ENCODE measurements at places on chromosomes 4 and X.

DNA sequence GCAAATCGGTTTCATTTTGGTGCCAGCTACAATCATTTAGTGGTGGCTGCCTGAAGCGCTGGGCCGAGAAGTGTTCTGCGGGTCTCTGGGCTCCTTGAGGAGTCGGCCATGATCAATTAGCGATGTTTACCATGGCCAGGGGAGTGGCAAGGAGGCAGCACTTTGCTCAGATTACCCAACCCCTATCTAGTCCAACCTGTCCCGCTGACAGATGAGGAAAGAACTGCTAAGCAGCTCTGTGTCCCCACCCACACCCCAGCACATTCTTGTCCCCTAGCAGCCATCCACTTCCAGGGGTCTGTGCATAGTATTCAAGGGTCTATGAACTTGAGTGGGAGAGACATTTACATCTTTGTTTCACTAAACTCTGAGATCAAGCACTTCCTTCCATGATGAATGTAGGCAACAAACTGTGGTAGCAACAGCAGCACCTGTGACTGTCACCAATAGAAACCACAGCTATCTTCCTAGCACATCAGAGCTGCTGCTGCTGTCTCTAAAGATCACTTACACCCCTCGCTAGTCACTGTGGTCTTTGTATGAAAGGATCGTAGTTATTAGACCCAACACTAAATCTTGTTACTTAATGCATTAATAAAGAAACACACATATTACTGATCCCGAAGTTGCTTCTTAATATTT is 331.6 kb downstream of the BCOR start:
- no peaks in the 10 kb centered on the region for H3K36me3 ChIP-seq
- H3K27ac ChIP-seq = no peak overlapping the region
- peaks cover 4% of the 10 kb centered on the region for H3K4me1 ChIP-seq
- no peak for DNase-seq
- no peak overlapping the region for H3K4me3 ChIP-seq

DNA sequence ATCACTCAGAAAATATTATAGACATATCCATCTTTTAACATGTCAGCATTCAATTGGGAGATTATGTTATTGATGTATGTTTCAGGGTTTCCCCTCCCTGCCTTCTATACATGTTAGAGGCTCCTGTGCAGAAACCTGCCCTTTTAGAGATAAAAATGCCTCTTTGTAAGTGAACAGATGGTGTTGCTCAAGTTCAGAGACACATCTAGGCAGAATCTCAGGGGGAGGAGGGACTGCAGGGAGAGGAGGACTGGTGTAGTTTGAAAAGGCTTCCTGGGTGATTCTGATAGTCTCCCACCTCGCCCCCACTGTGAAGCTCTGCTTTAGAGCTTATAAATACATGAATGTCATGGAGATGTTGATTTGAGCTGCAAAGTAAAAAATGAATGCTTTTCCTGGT is 12.0 kb upstream of the UNC5C start:
- no peaks in the 10 kb centered on the region for H3K27me3 ChIP-seq
- H3K4me1 ChIP-seq = no peaks in the 10 kb centered on the region
- DNase-seq = no peak
- H3K4me3 ChIP-seq = no peak overlapping the region
- H3K36me3 ChIP-seq = no peaks in the 10 kb centered on the region
- H3K27ac ChIP-seq = no peak overlapping the region

- no peaks in the 10 kb centered on the region for H3K36me3 ChIP-seq
- no peak for DNase-seq
- no peaks in the 10 kb centered on the region for H3K27me3 ChIP-seq
- no peak overlapping the region for H3K27ac ChIP-seq
- no peak overlapping the region for H3K4me3 ChIP-seq
Measured at GRCh38 chrX:78066110-78066509, 37.9 kb upstream of the PGK1 start.

GRCh38 chrX:148633218-148633908 is 132.9 kb downstream of the AFF2 start:
- no peaks in the 10 kb centered on the region for H3K27me3 ChIP-seq
- H3K36me3 ChIP-seq = no peaks in the 10 kb centered on the region
- DNase-seq = no peak
- no peaks in the 10 kb centered on the region for H3K4me1 ChIP-seq

- no peaks in the 10 kb centered on the region for H3K27me3 ChIP-seq
- H3K4me3 ChIP-seq = no peak overlapping the region
- no peaks in the 10 kb centered on the region for H3K36me3 ChIP-seq
- no peak overlapping the region for H3K27ac ChIP-seq
- no peaks in the 10 kb centered on the region for H3K4me1 ChIP-seq
- DNase-seq = no peak
Measured at GRCh38 chr4:114999880-115000279, 113.5 kb downstream of the NDST4 start.

DNA sequence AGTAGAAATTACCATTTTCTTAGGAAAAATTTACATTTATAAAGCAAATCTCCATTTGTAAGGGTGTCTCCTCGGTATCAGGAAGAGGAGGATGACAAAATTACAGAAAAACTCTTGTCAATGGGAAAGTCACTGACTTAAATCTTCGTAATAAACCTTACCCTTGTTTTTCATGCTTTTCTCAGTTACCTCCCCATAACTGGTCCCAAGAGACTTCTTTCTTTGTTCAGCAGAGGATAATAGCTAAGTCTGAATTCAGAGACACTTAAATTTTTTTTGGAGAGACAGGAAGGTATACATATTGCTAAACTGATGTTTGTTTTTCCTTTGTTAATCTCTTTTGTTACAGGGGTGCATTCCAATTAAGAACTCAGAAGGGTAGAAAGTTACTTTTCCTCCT is 125.5 kb upstream of the JADE1 start:
- no peaks in the 10 kb centered on the region for H3K27me3 ChIP-seq
- no peak overlapping the region for H3K27ac ChIP-seq

GRCh38 chr4:57668621-57669020 is 558.4 kb upstream of the IGFBP7 start:
- no peak for DNase-seq
- H3K4me1 ChIP-seq = peaks cover 3% of the 10 kb centered on the region
- no peaks in the 10 kb centered on the region for H3K27me3 ChIP-seq
- H3K4me3 ChIP-seq = no peak overlapping the region
- no peak overlapping the region for H3K27ac ChIP-seq
- H3K36me3 ChIP-seq = no peaks in the 10 kb centered on the region

DNA sequence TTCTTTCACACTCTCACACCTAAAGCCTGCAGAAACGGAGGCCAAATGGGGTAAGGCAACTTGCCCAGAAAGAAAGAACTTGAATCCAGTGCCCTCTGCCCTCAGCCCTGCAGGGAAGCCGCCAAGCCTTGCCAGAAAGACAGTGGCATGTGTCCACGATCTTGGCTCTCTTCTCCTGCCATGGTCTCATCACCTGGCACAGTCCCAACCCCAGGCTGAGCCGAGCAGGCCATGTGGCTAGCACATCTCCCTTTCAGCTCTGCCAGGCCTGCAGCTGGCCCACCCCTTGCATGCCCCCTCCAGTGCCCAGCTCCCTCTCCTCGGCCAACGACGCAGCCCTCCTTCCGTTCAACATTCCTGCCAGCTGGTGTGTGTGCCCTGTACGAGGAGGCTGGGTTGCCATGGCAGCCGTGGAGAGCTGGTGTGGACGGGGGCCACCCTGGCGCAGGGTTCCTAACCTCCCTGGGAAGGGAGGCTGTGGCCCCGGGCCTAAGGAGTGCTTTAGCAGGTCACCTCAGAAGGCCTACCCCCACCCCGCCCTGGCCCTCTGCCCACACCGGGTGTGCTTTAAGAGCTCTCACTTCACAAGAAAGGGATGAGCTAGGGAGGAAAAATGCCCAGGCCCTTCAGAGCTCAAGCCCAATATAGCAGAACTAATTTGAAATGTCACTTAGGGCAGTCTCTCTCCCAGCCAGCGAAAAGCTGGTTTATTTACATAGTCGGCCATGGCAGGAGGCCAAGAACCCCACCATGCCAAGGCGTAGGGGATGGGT is 73.0 kb upstream of the PJA1 start:
- H3K4me1 ChIP-seq = no peaks in the 10 kb centered on the region
- no peak overlapping the region for H3K27ac ChIP-seq
- no peak overlapping the region for H3K4me3 ChIP-seq
- no peak for DNase-seq
- peaks cover 33% of the 10 kb centered on the region for H3K27me3 ChIP-seq

DNA sequence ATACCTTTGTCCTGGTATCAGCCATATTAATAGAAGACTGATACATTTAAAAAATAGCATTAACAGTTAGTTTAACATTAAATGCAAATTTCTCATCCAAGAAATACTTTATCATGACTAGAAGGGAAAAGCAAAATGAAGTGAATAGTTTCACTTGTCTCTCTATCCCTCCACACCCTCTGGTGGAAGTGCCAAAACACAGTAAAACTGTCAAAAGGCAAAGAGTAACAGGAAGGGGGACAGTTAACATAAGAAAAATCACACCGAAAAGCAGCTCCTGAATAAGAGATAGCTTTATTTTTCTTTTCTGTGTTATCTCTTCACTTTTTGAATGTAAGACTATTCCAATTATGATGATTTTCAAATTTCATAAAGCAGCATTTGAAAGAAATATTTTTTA is 187.2 kb downstream of the FBXW7 start:
- H3K4me3 ChIP-seq = no peak overlapping the region
- no peak overlapping the region for H3K27ac ChIP-seq
- no peak for DNase-seq
- H3K36me3 ChIP-seq = peaks cover 35% of the 10 kb centered on the region
- peaks cover 5% of the 10 kb centered on the region for H3K4me1 ChIP-seq

GRCh38 chr4:144104509-144105130 is 35.9 kb downstream of the GYPA start:
- no peak for DNase-seq
- H3K27ac ChIP-seq = no peak overlapping the region
- no peak overlapping the region for H3K4me3 ChIP-seq
- no peaks in the 10 kb centered on the region for H3K4me1 ChIP-seq
- H3K27me3 ChIP-seq = no peaks in the 10 kb centered on the region

- DNase-seq = no peak
- H3K27me3 ChIP-seq = no peaks in the 10 kb centered on the region
- no peak overlapping the region for H3K4me3 ChIP-seq
- no peaks in the 10 kb centered on the region for H3K36me3 ChIP-seq
- H3K4me1 ChIP-seq = peaks cover 5% of the 10 kb centered on the region
- H3K27ac ChIP-seq = no peak overlapping the region
Measured at GRCh38 chr4:78627046-78627965, 75.7 kb downstream of the ANXA3 start.

GRCh38 chr4:106529348-106530023 is 160.9 kb upstream of the GIMD1 start:
- DNase-seq = no peak
- no peaks in the 10 kb centered on the region for H3K4me1 ChIP-seq
- H3K27ac ChIP-seq = no peak overlapping the region
- no peaks in the 10 kb centered on the region for H3K27me3 ChIP-seq
- no peak overlapping the region for H3K4me3 ChIP-seq

GRCh38 chrX:120768254-120768653 is 107.4 kb downstream of the CT47B1 start:
- no peak overlapping the region for H3K27ac ChIP-seq
- DNase-seq = no peak
- H3K4me1 ChIP-seq = peaks cover 1% of the 10 kb centered on the region
- peaks cover 4% of the 10 kb centered on the region for H3K27me3 ChIP-seq
- H3K4me3 ChIP-seq = no peak overlapping the region

GRCh38 chr4:139622901-139623381 is 42.7 kb upstream of the MGST2 start:
- no peaks in the 10 kb centered on the region for H3K27me3 ChIP-seq
- DNase-seq = no peak
- H3K27ac ChIP-seq = no peak overlapping the region
- peaks cover 13% of the 10 kb centered on the region for H3K4me1 ChIP-seq
- no peak overlapping the region for H3K4me3 ChIP-seq
- H3K36me3 ChIP-seq = no peaks in the 10 kb centered on the region

DNA sequence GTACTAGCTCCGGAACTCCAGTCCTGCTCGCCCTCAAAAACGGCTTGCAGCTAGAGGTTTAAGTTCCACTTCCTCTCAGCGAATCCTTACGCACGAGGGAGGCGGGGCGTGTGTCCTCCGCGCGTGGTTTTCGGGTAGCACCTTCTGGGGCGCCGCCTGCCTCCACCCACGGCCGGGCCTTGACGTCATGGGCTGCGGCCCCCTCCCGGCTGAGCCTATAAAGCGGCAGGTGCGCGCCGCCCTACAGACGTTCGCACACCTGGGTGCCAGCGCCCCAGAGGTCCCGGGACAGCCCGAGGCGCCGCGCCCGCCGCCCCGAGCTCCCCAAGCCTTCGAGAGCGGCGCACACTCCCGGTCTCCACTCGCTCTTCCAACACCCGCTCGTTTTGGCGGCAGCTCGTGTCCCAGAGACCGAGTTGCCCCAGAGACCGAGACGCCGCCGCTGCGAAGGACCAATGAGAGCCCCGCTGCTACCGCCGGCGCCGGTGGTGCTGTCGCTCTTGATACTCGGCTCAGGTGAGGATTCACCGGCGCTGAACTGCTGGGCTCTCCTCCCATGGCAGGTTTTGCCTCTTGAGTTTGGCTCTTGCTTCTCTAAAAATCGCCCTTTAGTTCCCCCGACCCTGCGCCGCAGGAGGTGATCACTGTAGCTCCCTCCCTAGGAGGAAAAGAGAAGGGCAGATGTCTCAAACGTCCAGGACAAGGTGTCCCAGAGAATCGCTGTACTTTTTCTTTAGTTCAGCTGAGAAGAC is at the start of gene AREG:
Gene AREG, plus strand, starts transcription at position 246 of the 752 bp plus-strand sequence. Its CDS starts 210 bp downstream, at position 456.
- H3K27me3 ChIP-seq = peaks cover 11% of the 10 kb centered on the region
- H3K27ac ChIP-seq = no peak within 1 kb of the TSS
- H3K36me3 ChIP-seq = no peaks in the 10 kb centered on the region
- DNase-seq = peak; percentile 45
- H3K4me3 ChIP-seq = peak within 1 kb of the TSS; percentile 40
- H3K4me1 ChIP-seq = no peaks in the 10 kb centered on the region

DNA sequence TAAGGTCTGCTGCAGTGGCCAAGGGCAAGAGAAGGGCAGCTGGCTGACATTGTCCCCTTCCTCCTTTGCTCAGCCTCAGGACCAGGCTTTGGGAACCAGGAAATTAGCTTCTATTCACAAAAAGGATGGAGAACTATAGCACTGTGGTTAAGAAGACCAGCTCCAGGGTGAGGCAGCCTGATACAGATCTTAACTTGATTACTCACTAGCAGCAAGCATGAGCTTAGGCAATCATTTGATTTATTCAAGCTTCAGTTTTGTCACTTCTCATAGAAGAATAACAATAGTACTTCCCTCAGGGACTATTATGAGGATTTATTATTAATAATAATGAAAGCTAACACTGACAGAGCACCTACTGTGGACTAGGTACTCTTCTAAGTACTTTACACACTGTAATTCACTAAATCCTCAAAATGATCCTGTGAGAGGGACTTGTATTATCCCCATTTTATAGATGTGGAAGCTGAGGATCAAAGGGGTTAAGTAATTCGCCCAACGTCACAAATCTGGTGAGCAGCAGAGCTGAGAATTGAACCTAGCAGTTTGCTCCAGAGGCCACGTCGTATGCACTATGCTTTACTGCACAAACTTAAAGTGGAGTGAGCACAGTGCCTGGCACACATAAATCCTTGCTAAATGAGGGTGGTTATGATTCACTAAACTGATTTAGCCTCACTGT is 130.4 kb upstream of the PAK3 start:
- H3K4me1 ChIP-seq = peaks cover 26% of the 10 kb centered on the region
- H3K36me3 ChIP-seq = no peaks in the 10 kb centered on the region
- H3K27me3 ChIP-seq = no peaks in the 10 kb centered on the region
- H3K4me3 ChIP-seq = no peak overlapping the region
- DNase-seq = no peak

GRCh38 chrX:38960137-38960536 is 158.9 kb downstream of the MID1IP1 start:
- H3K4me3 ChIP-seq = no peak overlapping the region
- H3K36me3 ChIP-seq = no peaks in the 10 kb centered on the region
- no peak for DNase-seq
